Lung microvascular endothelial cell (primary cell): ENCODE measurements at places on chromosomes 2 and 18. TPM values are rescaled to one million over a fixed set of nuclear protein-coding genes. Genes with fewer than 3 reads are reported as not detected.

REEP1 gene
- total RNA-seq, result 4.8 and 14.5 TPM in 2 replicates

UGT1A3 gene
- not detected in 2 replicates for total RNA-seq

PTPRN gene
- total RNA-seq, result not detected in 2 replicates

STARD6 gene
- total RNA-seq, result 0.20 TPM in 1 of 2 replicates, not detected in the other

FIGLA gene
- not detected in 2 replicates for total RNA-seq

GRCh38 chr2:84972932-84973331, 2.0 kb downstream of the KCMF1 start:
- no peak for DNase-seq

DNA sequence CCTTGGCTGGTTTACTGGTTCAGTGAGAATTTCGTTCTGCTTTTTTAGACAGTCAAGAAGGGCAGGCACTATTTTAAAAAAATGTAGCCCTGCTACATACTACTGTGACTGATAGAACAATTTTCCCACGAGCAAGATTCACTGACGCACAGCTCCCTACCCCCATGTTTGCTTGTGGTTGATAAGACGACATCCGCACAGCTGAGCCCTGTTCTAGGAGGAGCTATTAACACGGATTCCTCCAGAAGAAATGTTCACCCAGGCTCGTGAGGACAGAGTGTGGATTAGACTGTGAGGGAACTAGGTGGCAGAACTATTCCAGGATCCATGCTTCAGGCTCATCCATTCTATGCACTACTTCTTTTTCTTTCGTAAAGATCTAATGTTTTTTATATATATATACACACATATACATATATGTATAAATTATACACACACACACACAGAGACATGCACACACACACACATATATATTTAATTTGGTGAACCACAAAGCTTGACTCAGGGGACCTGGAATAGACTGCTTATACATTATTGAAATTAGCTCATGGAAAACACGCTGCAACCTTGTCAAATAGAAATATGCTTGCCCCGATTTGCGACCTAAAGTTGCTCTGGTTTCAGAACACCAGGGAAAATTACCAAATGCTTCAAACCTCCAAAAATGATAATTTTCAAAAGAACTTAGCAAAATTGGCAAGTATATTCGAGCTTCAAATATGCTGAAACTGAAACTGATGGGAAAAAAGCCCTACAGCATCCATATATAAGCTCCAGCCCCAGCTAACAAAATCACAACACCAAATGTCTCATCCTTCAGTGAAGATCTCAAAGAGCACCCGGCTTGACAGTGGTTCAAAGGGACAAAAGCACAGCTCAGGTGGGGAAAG, 370.4 kb downstream of the SOCS6 start:
- no peak for DNase-seq

- DNase-seq, result no peak
These were observed 36.3 kb upstream of the ITM2C start for GRCh38 chr2:230828272-230828961.

DNA sequence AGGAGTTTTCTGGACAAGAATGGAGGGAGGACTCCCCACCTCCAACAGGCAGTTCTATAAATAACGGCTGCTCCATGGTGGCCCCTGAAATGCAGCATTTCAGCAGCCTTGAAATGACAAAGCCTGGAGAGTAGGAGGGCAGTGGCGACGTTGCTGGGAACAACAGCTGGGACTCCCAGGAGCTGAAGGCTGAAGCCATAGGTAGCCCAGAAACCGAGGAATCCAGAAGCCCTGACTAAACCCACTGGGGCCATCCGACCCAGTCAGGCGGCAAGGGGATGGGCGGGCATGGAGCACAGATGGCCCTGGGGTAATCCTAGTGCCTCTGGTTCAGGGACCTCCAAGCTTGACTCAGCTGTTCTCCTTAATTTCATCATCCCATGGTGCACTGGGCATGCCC, 9.0 kb downstream of the PRKAG3 start:
- no peak for DNase-seq

DNA sequence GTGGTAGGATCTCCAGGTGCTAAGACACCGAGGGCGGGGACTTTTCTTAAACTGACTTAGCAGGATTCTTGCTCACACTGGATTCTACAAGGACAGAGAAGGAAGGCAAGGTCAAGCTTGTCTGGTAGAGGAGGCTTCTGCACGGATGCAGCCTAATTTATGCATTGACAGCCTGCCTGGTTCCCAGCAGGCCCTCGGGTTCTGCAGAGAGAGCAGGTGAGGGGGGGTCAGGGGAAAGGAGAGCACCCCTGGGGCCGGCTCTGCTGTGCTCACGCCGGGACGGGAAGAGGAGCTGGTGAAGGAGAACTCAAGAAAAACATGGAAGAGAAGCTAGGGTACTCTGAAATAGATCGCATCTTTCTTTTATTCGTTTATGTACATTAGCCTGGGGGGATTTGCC, 46.4 kb downstream of the ADI1 start:
- DNase-seq, result no peak

DNA sequence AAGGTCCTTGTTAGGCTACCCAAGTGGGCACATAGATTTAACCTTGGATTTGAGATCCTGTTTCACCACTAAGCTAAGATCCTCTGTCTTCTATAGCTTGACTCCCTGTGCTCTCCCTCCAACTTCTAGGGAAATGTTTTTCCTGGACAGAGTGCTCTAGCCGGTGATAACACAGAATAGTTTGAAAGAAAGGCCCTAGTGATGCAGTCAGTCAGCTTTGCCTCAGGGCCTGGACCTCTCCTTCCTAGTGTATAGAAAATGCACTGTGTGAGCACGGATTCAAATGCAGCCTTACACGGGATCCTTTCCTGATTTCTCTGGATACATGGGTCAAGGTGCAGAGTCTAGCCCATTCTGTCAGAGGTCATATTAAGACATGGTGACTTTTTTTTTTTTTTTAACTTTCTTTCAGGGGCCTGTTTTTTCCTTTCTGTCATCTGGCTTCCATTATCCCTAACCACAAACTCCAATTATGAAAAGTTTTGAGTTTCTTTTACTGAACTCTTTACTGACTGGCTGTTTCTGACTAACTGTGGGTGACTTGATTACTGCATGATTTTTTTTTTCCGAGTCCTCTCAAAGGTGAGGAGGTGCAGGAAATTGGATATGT, 122.6 kb downstream of the LRP1B start:
- no peak for DNase-seq

GRCh38 chr2:104321116-104321795, 532.7 kb upstream of the POU3F3 start:
- no peak for DNase-seq

GRCh38 chr2:224576088-224576715, 9.0 kb downstream of the CUL3 start:
- peak; percentile 18 for DNase-seq

DNA sequence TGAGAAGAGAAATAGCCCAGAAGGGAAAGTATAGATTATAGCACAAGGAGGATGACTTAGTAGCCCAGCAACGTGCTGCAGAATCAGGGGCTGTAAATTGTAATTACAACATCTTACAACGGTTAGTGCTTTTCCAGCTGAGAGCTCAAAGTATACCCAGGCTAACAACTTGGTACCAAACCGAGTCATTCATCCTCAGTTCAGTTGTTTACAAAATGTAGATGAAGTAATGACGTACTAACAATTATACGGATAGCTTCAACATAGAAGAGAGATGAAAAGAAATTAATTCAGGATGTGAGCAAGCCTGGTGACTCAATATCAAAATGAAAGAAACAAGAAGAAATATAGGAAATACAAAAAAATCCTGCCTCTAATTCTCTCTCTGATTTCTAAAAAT, 99.2 kb downstream of the DYNAP start:
- peak; percentile 64 for DNase-seq

DNA sequence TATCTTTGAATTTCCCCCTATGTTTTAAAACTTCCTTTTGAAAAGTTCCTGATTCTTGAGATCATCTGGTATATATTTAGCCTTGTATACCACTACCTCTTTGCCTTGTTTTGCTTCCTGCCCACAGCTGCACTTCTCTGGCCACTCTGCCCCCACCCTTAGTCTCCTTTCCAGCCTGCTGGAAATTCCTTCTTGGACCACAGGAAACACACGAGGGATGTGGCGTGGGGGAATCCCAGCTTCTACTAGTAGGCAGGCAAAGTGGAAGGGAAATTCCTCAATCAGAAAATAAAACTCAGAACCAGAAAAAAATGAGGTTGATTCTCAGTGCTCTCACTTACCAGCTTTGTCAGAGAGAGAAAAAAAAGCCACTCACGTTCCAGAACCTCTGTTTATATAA, 13.4 kb downstream of the IL18RAP start:
- DNase-seq, result no peak

DNA sequence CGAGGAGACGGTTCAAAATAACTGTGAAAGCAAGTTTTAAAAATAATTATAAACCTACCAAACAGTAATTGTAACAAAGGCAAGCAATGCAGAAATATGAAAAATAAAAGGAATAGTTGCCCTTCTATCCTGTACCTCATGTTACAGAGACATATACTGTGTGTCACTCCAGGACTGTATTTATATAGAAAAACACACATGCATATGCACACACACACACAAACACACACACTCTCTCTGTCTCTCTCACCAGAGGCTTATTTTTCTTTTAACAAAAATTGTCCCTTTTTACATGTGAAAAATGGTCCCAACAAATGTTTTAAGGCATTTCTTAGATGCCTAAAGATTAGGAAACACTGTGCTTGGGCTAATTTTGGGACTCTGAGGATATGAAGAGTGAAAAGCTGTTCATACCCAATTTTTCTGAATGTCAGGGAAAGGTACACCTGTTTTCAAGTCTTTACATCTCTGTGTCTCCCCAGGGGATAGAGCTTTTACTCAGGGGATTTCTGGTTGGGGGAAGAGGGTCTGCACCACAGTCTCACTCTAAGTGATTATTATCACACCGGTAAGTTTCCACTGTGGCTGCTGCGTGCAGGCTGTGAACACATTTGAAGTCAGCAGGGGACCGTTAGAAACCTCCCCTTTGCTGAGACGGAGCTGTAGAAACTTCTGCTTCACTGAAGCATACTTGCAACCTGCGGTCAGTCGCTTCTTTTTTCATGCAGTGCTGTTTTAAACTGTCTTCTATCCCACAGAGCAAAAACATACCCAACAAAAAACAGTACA, 51.4 kb upstream of the SPAG16 start:
- no peak for DNase-seq
